ENCODE measurements at places on chromosomes 4 and X.
A peak's percentile ranks its signal among the peaks of the same experiment; 100 is the strongest.

DNA sequence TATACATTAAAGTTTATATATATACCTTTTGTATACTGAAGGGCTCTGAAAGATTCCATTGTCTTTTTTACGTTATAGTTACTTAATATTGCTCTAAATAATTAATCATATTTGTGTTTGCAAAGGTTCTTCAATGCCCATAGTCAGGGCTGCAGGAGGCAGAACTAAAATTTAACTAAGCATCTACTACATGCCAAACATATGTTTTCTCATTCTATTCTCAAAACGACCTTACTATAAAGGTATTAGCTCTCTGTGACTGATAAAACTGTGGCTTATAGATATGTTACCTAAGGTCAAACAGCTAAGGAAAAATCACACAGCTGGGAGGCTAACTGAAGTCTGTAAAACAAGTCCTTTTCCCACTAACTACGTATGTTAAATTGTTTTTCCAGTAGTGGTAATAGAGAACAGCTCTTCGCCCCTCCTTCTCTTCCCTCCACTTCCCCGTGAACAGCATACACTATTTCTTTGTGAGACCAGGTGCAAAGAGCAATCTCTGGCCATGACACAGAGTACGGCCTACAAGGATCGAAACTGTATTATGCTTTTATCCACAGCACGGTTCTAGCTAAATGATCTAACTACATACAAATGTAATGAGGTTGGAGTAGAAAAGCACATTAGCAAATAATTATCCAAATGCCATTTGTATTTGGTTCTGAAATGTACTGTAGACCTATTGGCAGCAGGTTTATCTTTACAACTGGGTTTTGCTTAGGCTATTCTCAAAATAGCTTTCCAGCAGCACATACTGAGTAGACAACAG is 1.7 kb downstream of the CNOT6L start:
- peak; percentile 3 for DNase-seq

DNA sequence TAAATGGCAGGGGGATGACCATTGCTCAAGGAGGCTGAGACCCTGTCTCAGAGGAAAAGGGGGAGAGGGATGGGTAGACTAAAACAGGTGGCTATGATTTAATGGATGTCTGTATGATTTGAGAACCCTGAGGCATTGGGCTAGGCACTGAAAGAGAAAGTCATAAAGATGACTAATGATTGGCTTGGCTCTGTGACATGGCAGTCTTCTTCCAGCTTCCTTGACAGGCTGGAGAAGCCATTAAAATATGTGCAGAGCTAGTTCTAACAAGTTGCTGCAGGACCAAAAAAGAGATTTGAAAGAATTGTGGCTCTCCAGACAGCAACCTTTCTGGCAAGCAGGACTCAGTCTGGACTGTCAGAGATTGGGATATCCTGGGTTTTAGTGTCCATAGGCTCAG is 53.6 kb downstream of the AMER1 start:
- DNase-seq = no peak

- DNase-seq = peak; percentile 68
These were observed 79.4 kb downstream of the ABLIM2 start for GRCh38 chr4:8079031-8079885.

- DNase-seq = no peak
These were observed 149.6 kb downstream of the INPP4B start for GRCh38 chr4:142696334-142697122.

DNA sequence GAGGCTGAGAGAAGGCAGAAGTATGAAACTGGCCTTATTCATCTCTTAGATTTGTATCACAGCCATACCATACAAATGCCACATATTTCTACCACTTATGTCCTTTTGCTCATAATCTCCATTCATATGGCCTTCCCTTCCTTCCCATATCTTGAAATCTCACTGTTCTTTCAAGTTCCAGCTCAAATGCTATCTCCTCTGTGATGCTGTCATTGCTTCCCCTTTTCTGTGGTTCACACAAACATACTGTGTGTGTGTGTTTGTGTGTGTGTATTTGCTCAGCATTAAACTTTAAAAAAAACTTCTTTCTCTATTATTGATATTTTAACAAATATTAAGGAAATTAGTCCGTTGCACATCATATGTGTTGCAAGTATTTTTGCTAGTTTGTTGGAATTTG is 26.7 kb downstream of the PHKA1 start:
- no peak for DNase-seq
